NCI-H1417 (cell line): ENCODE measurements at places on chromosomes 4 and X.

- no peak for DNase-seq
Measured at GRCh38 chr4:106444557-106444956, 76.0 kb upstream of the GIMD1 start.

DNA sequence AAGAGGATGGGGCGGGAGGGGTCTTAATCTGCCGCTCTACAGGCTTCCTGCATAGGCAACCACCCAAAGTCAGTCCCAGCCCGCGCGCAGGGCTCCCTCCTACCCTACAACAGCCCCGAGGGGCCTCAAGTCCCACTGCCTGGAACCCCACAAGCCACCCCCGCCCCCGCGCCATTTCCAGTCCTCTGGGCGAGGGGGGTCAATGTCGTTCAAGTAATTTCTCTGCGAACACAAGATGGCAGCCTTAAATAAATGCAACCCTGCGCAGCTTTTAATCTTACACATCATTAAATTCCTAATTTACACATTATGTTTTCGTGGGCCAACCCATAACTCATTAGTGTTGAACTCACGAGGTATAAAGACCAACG, 92.9 kb downstream of the BCOR start:
- no peak for DNase-seq

DNA sequence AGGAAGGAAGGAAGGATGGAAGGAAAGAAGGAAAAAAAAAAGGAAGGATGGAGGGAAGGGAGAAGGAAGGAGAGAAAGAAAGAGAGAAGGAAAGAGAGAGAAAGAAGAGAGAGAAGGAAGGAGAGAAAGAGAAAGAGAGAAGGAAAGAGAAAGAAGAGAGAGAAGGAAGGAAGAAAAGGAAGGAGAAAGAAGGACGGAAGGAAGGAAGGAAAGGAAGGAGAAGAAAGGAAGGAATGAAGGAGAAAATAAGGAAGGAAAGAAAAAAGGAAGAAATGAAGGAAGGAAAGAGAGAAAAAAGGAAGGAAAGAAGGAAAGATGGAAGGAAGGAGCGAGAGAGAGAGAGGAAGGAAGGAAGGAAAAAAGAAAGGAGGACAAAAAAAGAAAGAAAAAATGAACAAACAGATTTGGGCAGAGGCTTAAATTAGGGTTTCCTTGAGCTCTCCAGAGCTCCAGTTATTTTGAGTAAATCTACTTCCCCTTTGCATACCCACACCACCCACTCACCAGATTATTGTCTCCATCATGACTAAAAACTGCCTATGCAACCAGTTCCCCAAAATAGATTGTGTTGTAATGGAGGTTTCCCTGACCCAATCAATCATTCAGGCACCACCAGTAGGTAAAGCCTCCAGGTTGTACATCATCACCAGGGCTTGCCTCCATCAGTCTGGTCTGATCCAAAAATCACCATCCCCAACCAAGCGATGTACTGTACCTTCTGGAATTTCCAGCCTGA, 1722.9 kb upstream of the PCDH10 start:
- no peak for DNase-seq

GRCh38 chrX:100695302-100695701, 36.6 kb downstream of the SYTL4 start:
- peak; percentile 62 for DNase-seq

- DNase-seq, result no peak
Measured at GRCh38 chr4:76923619-76924357, 25.8 kb upstream of the SEPTIN11 start.

- DNase-seq, result no peak
Measured at GRCh38 chrX:44400588-44400987, 57.1 kb upstream of the EFHC2 start.

DNA sequence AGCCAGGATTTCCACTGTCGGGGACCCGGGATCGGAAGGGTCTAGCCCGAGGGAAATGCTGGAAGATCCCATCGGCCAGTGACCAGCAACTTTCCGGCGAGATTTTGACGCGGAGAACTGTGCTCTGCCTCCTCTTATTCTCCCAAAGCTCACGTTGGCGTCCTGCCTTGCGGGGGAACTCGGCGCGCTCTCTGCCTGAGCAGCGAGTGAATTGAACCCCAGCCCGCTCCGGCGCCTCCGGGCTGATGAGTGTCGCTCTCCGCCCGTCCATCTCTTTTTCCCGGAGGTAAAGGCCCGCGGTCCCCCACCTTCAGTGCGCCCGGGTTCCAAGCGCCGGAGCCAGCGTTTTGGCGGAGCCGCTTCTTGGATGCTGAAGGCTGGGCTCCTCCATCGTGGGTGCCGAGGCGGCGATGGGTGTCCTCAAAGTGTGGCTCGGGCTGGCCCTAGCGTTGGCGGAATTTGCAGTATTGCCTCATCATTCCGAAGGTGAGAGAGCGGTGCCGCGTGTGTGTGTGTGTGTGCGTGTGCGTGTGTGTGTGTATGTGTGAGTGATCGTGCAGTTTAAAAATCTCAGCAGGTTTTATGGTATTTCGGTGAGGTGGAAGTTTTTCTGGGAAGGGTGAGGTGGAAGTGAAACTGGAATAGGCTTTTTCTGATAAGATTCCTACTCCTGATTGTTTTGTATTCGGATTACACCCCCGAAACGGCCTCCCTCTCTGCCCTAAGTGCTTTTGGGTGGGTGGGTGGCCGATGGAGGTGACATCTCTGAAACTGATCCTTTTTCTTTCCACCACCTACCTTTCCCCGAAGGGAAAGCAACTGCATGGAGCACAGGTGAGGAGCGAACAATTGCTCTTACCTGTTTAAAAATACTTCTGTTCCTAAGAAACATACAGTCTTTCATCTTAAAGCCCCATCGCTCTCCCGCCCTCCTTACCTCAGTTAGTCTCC, 752 bp downstream of the FRAS1 start:
- DNase-seq, result peak; percentile 84

GRCh38 chrX:5617666-5618065, 611.0 kb downstream of the NLGN4X start:
- DNase-seq, result no peak

DNA sequence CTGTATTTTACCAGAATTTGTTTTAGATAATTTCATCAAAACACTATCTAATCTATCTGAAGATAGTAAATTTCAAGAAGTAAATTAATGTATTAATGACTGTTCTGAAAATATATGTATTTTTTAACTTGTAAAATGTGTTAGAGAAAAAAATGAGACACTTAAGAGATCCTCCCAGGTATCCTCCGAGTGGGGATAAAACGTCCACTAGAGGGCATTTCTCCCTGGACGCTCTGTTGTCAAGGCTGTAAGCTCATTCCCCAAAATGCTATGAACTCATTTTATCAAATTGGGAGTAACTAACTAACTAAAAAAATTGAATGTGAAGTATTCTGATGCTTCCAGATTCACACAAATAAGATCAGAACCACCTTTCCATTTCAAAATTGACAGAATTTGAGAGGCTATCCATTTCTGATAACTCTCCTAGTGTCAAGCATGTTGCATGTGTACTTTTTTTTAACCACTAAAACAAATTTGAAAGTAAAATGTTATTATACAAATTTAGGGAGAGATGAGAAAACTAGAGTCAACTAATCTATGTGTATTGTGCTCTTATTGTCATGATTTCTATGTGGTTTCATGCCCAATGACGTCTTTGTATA, 337.3 kb upstream of the HS3ST1 start:
- DNase-seq, result peak; percentile 62

GRCh38 chr4:28621591-28621990, 1761.0 kb downstream of the STIM2 start:
- no peak for DNase-seq

DNA sequence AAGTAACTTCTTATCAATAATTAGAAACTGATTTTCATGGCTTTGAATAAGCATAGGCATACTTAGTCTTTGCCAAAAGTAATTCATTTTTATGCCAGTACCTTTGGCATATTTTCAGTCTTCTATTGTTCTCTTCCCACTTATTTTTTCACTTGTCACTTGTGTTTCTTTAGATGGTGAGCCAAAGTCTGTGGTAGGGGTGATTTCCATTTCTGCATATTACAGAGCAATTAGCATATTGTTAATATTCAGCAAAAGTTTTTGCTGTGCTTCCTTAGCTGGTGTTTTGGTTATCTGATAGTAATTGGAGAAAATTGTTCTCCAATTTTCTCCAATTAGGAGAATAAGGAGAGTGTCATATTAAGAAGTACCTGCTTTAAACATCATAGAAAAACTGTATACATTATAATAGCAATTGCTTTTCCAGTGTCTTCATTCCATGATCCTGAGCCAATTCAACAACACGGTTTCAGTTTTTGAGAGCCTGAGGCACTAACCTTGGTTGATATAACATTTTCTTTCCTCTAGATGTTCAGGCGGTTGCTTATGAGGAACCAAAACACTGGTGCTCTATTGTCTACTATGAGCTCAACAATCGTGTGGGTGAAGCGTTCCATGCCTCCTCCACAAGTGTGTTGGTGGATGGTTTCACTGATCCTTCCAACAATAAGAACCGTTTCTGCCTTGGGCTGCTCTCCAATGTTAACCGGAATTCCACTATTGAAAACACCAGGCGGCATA, 64.7 kb downstream of the SMAD1 start:
- no peak for DNase-seq

DNA sequence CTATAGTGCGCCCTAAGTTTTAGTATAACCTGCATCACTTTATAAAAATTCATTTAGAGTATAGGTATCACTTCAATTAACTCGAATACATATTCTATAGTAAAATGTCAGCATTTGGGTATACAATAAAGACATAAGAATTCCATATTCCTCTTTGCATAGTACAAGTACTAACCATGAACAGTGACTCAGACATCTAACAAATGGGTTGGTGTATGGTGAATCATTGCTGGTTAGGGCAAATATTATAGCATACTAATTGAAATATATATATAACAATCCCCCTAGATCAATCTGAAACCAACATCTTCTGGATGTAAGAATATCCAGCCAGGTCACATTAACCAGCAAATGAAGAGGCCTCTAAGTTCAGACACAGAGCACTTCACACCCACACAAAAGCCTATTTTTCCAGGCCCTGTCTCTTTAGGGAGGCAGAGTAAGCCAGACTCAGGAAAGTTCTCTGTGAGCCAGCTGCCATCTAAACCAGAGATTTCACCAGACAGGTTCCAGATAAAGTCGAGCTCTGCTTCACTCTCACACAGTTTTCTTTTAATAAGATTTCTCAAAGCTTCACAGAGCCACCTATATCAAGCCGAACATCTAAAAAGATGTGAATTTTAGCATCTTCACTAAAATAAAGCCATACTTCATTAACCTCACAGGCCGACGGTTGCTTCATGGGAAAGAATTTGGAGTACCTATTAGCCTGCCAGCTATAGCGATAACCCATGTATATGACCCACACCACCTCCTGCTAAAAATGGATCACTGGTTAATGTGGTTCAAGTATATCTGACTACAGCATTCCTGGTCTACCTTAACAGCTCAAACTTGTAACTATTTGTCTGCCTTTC, 200.0 kb upstream of the FTHL17 start:
- DNase-seq, result no peak

GRCh38 chr4:146179784-146180370, 4.4 kb downstream of the LSM6 start:
- no peak for DNase-seq

GRCh38 chrX:68372665-68373064, 60.6 kb downstream of the OPHN1 start:
- no peak for DNase-seq

GRCh38 chr4:58564695-58565475, 1454.7 kb upstream of the IGFBP7 start:
- DNase-seq, result no peak

DNA sequence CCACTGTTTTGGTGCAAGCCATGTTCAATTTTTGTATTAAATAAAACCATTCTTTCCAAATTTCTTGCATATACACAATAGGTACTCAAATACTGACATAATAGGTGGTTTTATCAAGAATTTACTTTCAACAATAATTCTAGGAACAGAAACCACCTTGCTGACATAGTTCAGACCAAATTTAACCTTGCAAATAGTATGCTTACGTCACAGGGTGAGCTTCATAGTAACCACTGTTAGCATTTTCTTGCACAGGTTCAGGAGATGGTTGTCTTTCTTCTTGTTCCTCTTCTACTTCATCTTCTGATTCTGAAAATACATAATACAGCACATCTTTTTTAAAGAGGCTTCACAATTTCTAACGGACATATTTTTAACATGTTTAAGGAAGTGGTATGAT, 17.6 kb downstream of the G3BP2 start:
- no peak for DNase-seq

- DNase-seq, result peak; percentile 19
Measured at GRCh38 chr4:81903212-81903611, 431.5 kb upstream of the RASGEF1B start.

DNA sequence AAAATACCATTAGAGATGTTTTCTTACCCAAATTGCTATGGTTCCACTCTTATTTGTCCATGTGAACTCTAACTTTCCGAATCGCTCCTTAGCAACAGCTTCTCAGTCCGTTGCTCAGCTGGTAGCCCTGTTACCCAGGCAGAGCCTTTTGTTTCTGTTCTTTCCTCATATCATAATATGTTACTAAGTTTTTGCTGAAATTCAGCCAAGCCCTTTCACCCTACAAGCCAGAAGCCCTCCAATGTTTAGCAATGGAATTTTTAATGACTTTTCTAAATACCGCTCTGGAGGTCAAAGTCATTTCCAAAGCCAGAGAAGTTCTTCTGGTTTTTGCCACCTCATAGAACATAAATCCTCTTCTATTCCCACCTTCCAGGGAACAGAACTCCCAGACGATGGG, 1029.5 kb downstream of the C4orf33 start:
- DNase-seq, result no peak

DNA sequence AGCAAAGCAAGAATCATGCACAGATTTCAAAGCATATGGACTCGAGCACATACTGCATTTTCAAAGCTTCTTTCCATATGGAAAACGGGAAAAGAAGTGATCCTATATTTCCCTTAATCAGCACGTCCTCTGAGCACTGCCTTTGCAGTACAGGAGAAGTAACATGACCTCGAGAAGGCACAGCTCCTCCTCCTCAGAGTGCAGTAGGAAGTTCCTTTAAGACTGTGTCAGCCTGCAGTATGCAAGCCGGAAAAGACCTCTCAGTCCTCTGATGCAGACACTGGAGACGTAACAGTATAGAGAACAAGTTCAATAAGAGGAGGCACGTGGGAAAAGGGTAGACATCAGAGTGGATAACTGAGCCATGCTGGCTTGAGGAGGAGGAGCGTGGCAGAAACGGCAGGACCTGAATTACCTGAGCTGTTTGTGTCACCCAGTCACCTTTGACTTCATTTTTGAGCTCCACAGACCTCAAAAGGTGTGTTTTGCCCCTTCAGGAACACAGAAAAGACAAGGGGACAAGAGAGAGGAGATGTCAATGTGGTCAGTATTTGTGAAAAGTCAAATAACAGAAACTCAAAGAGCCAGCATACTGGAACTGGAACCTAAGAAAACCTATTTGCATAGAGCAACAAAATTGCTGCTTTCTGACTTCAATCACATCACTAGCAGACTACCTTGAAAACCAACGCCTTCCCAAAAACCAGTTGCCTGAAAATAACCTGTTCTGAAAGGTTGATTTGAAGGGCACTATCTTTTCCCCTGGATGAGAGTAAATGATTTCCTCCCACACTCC, 20.8 kb downstream of the IRF2 start:
- DNase-seq, result no peak
